ENCODE measurements at places on chromosomes 1 and 21. TPM values are rescaled to one million over a fixed set of nuclear protein-coding genes. Genes with fewer than 3 reads are reported as not detected.

SMIM1 gene
- 1.1 TPM for total RNA-seq

ITLN2 gene
- total RNA-seq, result not detected

SLAMF1 gene
- under 0.01 TPM for total RNA-seq

VSIG8 gene
- total RNA-seq, result 0.43 TPM

RNF223 gene
- not detected for total RNA-seq

NBL1 gene
- 38.3 TPM for total RNA-seq

Measured in placental pericyte (primary cell).